Glutamatergic neuron (in vitro differentiated cells): ENCODE measurements at places on chromosomes 13 and 19.
A peak's percentile ranks its signal among the peaks of the same experiment; 100 is the strongest.

GRCh38 chr19:43725468-43725867 lies 9.6 kb downstream of the IRGC start:
- no peak for DNase-seq

DNA sequence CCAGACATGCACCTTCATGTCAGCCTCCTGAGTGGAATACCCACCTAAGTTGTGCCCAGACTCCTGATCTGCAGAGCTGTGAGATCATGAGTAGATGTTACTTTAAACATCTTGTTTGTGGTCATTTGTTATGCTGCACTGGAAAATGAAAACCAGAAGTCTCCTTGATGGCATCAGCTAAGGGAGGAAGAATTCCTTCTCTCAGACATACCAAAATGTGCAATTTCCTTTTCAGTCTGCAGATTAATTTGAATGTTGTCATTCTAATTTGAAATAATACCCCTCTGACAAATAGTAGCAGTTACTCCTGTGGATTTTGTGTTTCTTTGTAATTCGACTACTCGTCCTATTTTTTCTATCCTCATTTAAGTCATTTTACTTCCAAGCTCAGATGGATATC lies 59.3 kb downstream of the ITGBL1 start:
- no peak for DNase-seq

DNA sequence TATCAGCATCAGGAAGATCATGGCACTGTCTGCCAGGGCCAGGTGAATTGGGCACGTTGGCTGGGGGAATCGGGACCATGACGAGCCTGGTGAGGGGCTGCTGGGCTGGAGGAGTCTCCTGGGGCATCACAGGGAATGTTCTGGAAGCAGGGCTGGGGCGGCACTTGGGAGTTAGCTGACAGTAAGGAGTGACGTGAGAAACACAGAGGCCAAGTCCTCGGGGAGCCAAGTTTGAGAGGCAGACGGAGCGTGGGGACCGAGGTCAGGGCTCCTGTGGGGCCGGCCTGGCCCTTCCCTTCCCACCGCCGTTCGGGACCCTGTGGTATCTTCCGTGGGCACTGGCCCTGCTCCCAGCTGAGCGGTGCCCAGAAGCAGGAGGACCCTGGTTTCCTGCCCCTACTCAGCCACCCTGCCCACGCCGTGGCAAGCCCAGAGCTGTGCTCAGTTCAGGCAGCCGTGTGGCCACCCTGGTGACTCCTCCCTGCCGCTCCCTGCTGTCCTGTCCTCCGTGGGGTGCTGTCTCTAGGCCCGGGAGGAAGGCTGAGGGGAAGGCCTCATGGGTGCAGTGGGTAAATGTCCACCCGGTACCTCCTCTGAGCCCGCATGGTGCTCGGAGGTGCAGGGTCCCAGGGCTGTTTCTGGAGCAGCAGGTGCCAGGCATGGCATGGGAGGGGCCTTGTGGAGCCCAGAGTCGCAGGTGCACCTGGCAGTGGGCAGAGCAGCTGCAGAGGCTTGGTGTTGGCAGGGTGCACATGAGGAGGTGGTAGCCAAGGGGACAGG lies 25.2 kb downstream of the CRTC1 start:
- no peak for DNase-seq

GRCh38 chr13:35557475-35557874 lies 81.0 kb upstream of the MAB21L1 start:
- no peak for DNase-seq

DNA sequence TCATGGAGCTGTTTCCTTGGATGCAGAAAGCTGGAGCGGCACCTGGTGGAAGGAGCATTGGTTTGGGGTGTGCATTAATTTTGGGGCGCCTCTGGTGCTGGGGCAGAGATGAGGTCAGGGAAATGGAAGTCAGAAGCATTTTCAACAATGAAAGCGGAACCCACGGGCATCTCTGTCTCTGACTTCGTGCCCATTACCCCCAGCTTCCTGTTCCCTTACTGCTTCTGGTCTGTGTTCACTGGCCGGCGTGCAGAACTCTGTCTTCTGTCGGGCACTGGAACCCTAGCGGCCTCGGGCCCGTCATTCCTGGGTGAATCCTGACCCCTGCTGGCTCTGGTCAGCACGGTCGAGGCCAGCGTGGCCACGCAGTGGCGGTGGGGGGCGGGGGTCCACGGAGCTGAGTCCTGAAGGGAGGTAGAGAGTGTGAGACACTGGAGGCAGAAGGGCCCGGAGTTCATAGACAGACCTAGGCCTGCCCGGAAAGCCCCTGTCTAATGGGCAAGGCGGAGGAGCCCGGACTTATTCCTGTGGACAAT lies 7.9 kb upstream of the LINGO3 start:
- DNase-seq, result peak; percentile 82

GRCh38 chr19:51602189-51602854 lies 27.9 kb downstream of the SIGLEC5 start:
- no peak for DNase-seq

DNA sequence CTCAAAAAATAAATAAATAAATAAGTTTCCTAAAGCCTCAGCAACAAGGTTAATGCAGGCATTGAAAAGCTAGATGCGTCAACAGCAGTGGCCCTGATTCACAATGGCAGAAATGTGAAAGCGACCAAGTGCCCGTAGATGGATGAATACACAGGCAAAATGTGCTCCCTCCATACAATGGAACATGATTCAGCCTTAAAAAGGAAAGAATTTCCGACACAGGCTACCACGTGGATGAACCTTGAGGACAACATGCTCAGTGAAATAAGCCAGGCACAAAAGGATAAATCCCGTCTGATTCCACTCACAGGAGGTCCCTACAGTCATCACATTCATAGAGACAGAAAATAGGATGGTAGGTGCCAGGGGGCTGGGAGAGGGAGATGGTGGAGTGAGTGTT lies 31.7 kb downstream of the INSR start:
- no peak for DNase-seq

- DNase-seq, result no peak
Measured at GRCh38 chr13:28179974-28180373, 41.6 kb downstream of the PAN3 start.

DNA sequence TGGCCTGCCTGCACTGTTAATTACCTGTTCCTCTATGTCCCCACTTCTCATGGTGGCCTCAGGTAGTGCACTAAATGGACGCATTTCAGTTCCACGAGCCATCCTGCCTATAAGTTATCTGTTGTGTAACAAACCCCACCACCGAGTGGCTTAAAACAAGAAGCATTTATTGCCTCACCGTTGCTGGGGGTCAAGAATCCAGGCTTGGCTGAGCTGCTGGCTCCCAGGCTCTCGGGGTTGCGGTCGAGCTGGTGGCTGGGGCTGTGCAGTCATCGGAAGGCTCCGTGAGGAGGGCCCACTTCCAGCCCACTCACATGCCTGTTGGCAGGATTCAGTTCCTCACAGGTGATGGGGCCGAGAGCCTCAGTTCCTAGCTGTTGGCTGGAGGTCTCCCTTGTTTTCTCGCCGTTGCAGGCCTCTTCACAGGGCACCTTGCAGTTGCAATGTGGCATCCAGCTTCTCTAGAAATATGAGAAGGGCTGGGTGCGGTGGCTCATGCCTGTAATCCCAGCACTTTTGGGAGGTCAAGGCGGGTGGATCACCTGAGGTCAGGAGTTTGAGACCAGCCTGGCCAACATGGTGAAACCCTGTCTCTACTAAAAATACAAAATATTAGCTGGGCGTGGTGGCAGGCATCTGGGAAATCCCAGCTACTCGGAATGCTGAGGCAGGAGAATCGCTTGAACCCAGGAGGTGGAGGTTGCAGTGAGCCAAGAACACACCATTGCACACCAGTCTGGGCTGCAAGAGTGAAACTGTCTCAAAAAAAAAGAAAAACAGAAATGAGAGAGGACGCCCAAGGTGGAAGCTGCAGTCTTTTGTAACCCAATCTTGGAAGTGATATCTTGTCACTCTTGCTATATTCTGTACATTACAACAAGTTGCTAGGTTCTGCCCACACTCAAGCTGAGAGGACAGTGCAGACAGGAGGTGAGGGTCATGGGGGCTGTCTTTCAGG lies 6.5 kb upstream of the PTOV1 start:
- no peak for DNase-seq

GRCh38 chr19:38778733-38779132 lies 5.4 kb upstream of the LGALS7 start:
- no peak for DNase-seq

DNA sequence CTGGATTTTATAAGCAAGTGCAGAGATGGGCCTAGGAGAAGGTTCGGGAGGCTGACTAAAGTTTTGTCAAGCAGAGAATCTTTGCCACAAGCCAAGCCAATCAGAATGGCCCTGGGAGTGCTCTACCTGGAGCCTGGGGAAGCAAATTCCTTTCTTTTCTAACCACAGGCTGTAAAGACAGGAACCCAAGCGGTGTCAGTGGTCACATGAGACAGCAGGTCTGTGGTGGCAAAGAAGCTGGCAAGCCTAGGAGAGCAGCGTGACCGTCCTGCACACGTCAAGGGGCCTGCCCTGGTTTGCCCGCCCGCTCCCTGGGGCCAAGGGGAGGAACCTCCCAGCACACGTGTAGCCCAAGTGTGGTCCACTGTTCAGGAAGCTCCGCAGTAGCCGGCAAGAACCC lies 90.8 kb downstream of the IPO5 start:
- no peak for DNase-seq

DNA sequence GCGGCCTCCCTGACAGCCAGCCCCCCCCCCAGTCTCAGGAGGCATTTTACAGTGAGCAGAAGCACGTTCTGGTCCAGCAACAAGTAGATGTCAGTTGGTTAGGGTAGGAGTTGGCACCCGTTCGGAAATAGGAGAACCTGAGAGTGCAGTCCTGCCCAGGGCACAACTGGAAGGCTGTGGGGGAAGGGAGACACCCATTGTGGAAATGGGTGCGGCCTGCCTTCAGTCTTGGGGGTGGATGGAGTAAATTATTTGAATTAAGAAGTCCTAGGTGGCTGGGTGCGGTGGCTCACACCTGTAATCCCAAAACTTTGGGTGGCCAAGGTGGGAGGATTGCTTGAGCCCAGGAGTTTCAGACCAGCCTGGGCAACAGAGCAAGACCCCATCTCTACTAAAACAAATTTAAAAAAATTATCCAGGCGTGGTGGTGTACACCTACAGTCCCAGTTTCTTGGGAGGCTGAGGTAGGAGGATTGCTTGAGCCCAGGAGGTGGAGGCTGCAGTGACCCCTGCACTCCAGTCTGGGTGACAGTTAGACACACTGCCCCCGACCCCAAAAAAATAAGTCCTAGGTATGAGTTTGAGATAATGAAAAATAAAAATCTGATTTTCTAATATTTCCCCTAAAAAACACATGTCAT lies 1.2 kb downstream of the CIRBP start:
- DNase-seq, result no peak

DNA sequence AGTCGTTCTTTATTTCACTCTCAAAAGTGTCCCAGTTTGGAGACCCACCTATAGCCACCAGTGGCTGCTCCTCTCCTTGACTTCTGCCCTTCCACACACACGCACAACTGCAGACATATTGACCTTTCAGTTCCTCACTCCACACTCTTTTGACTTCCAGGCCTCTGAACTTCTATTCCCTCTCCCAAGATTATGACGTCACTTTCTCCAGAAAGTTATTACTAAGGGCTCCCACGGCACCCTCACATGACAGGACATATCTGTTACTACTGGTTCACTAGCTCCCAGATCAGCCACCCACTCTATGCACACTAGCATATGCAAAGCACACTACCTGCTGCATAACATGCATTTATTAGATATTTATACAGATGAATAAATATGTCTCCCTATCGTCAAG lies 45.9 kb downstream of the XPO4 start:
- DNase-seq, result no peak

DNA sequence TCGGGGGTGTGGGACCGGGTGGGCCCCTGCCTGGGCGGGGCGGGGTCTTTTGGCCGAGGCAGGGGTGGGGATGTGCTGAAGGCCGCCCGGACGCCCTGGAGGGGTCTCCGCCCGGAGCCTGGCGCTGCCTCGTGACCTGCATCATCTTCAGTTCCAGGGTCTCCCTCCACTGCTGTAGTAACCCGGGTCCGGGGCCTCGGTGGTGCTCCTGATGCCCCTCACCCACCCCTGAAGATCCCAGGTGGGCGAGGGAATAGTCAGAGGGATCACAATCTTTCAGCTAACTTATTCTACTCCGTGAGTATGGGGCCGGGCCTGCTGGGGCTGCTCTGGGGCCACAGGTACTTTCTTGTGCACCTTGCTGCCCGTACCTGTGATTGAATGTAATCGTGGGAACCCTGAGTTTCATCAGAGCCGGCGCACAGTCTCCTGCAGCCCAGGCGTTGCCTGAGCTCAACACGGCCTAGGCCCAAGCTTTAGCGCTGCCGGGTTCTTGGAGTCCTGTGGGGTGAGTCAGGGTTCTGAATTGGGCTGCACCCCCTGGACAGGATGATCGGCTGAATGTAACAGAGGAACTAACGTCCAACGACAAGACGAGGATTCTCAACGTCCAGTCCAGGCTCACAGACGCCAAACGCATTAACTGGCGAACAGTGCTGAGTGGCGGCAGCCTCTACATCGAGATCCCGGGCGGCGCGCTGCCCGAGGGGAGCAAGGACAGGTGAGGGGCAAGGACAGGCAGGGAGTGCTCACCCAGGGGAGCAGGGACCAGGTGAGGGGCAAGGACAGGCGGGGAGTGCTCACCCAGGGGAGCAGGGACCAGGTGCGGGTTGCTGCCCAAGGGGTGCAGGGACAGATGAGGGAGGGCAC lies 10.5 kb downstream of the PEAK3 start:
- peak; percentile 48 for DNase-seq

- no peak for DNase-seq
Measured at GRCh38 chr13:112576191-112576590, 11.8 kb downstream of the TUBGCP3 start.

DNA sequence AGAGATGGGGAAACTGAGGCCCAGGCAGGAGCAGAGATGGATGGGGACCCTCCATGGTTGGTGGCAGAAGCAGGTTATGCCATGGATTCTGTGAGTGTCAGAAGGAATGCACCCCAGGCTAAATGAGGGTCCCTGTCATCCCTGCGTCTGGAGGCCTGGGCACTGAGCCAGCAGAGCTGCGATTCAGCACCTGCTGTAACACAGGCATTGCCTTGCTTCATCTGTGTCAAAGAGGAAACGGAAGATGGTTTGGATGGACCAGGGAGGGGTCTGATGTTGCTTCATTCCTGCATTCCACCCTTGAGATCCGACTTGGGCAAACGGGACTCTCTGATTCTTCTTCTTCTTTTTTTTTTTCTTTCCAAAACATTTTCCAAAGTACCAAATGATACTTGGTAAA lies 1.2 kb downstream of the C5AR1 start:
- no peak for DNase-seq

GRCh38 chr13:77810878-77811277 lies 107.8 kb downstream of the EDNRB start:
- no peak for DNase-seq

DNA sequence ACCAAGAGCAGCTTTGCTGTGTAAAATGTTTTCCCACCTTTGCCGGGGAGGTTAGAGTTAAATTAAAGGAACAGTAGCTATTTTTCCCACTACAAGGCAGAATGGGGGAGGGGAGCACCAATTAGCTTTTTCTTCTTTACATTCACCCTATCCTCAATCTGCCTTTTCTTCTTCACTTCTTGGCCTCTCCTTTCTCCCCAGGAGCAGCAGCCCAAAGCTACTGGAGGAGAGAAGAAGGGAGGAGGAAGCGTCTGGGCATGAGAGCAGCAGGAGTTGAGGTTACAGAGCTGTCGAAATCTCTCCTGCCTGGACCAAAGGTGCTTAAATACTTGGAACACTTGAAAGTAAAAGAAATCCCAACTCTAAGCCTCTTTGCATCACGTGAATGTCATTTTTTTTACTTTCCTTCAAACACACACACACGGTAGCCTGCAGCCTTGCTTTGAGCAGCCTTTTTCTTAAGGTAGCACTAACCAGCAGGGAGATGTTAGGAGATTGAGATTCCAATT lies 39.0 kb upstream of the WASF3 start:
- no peak for DNase-seq

- no peak for DNase-seq
Measured at GRCh38 chr13:102677122-102677521, 17.7 kb downstream of the METTL21C start.

- DNase-seq, result no peak
Measured at GRCh38 chr19:23769691-23770468, 11.2 kb upstream of the ZNF681 start.
